ENCODE measurements at places on chromosomes 3 and 15. TPM values are rescaled to one million over a fixed set of nuclear protein-coding genes. Genes with fewer than 3 reads are reported as not detected.

- no peak for DNase-seq
Measured at GRCh38 chr3:107604057-107604822, 81.5 kb downstream of the BBX start.

DNA sequence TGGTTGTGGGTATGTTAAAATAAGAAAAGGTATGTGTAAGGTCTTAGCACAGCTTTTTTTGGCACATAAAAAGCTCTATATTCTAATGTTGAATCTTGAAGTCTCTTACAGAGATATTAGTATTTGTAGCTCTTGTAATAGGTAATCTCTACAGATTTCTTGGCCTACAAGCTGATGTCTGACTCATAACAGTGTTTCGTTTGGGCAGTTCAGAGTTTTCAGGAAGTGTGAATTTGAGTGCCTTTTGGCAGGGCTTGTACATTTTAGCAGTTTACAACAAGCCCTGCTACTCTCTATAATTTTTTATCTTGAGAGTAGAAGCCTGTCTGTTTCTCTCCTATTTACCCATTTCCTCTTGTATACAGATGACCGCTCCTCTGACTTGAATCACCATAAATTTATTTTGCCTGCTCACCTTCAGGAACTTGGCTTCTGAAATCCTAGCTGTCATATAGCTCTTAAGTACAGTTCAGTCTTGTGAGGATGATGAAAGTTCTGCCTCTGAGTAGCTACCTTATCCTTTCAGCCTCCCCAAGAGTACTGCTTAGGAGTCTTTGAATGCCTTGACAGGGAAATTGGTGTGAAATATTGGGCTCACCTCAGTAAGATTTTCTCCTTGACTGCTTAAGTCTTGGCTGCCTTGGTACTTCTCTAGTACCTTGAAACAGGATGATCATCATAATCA is 419.9 kb upstream of the RARB start:
- DNase-seq: no peak

DNA sequence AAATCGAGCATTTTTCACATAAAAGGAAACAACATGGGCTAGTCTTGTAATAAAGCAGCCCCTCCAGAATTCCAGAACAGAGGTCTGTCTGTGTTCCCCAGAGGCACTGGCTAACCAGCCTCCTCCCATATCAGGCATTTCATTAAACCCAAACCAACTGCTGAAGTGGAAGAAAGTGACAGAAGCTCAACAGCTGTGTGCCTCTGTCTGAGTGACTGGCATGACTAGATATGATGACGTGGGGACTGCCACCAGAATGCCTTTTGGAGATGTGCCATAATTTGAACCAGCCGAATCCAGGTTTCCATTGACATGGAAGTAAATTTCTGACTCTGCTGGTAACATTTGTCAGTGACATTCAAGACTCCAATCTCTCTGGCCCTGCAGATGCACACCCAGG is 8.7 kb downstream of the LIMD1 start:
- DNase-seq: no peak

GRCh38 chr3:119236756-119237155 is 3.9 kb downstream of the B4GALT4 start:
- DNase-seq: peak; percentile 21

GRCh38 chr15:90881181-90881977 is 2.9 kb upstream of the FES start:
- no peak for DNase-seq

- no peak for DNase-seq
Measured at GRCh38 chr3:172354931-172355499, 93.2 kb downstream of the GHSR start.

GRCh38 chr3:123613543-123613942 is 28.7 kb upstream of the HACD2 start:
- DNase-seq: no peak

- no peak for DNase-seq
Measured at GRCh38 chr3:5294356-5294755, 106.8 kb downstream of the EDEM1 start.

GRCh38 chr3:135966271-135966961 is 888 bp downstream of the PPP2R3A start:
- no peak for DNase-seq

RTP1 gene
- not detected for total RNA-seq

SMCO1 gene
- total RNA-seq: not detected

BCHE gene
- not detected for total RNA-seq

MOBP gene
- not detected for total RNA-seq

SI gene
- not detected for total RNA-seq
